Panc1 (cell line): ENCODE measurements at places on chromosomes 13 and 19.

GRCh38 chr19:43560687-43561086 lies 14.6 kb downstream of the XRCC1 start:
- DNase-seq, result no peak
- no peaks in the 10 kb centered on the region for H3K36me3 ChIP-seq
- H3K27me3 ChIP-seq, result no peaks in the 10 kb centered on the region
- H3K27ac ChIP-seq, result no peak overlapping the region
- H3K4me3 ChIP-seq, result no peak overlapping the region
- H3K4me1 ChIP-seq, result no peaks in the 10 kb centered on the region

DNA sequence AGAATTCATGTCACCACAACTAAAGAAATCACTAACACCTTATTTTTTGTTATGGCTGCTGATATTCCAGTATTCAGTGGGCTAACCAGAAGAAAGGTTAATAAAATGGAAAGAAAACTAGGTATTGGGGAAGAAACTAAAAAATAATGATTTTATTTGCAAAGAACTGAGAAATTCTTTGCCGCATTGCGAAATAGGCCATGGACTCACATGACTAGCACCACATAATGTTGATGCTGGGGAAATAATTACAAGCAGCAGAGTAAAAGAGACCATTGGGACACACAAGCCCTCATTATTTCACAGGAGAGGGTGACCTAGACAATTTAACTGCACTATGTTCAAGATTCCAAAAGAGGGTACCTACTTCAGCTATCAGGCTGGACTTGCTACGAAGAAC lies 1411.5 kb downstream of the SLITRK5 start:
- no peak overlapping the region for H3K4me3 ChIP-seq
- no peak for DNase-seq
- no peaks in the 10 kb centered on the region for H3K27me3 ChIP-seq
- no peaks in the 10 kb centered on the region for H3K4me1 ChIP-seq
- no peaks in the 10 kb centered on the region for H3K36me3 ChIP-seq

- H3K36me3 ChIP-seq, result no peaks in the 10 kb centered on the region
- H3K4me1 ChIP-seq, result peaks cover 12% of the 10 kb centered on the region
- H3K27ac ChIP-seq, result peak overlapping the region; percentile 77
Observed at GRCh38 chr13:30810261-30810701, 74.9 kb downstream of the ALOX5AP start.

GRCh38 chr13:43433691-43434141 lies 353.1 kb downstream of the ENOX1 start:
- no peaks in the 10 kb centered on the region for H3K4me1 ChIP-seq
- no peak overlapping the region for H3K4me3 ChIP-seq
- DNase-seq, result no peak
- no peaks in the 10 kb centered on the region for H3K36me3 ChIP-seq

GRCh38 chr19:35458731-35459391 lies 10.8 kb downstream of the FFAR2 start:
- no peaks in the 10 kb centered on the region for H3K27me3 ChIP-seq
- no peaks in the 10 kb centered on the region for H3K4me1 ChIP-seq
- no peak overlapping the region for H3K4me3 ChIP-seq
- no peak for DNase-seq

DNA sequence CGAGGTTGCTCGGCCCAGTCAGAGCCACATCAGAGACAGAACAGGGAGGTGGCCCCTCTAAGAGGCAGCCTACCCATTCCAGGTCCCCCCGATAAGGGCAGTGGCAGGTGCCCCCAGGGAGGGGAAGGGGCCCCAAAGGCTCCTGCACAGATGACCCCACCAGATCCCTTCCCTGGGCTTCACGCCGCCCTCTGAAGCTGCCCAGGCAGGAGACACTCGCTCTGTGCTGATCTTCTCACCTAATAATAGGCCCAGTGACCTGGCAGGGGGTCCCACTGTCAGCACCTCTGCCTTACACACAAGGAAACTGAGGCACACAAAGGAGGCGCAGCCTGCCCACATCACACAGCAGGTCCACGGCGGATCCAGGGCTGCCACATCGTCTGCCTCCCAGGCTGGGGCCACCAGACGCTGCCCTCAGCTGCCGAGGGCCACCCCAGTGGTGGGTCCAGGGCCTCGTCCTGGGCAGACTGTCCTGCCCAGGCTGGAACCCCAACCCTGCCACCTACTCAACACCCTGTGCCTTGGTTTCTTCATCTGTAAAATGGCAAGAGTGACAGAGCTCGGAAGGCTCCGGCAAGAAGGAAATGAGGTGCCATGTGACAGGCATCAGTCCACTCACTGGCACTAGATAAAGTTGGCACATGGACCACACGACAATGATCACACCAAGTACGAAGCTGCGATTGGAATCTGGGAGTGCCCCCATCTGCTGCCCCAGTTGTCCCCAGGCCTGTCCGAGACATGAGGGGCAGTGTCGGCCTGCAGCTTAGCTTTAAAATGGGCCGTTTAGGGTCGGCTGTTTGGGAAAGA lies 56.5 kb downstream of the KLF2 start:
- no peaks in the 10 kb centered on the region for H3K4me1 ChIP-seq
- no peak overlapping the region for H3K27ac ChIP-seq
- no peak overlapping the region for H3K4me3 ChIP-seq
- no peaks in the 10 kb centered on the region; the same call in 1 of the 2 replicates for H3K36me3 ChIP-seq
- no peak for DNase-seq

DNA sequence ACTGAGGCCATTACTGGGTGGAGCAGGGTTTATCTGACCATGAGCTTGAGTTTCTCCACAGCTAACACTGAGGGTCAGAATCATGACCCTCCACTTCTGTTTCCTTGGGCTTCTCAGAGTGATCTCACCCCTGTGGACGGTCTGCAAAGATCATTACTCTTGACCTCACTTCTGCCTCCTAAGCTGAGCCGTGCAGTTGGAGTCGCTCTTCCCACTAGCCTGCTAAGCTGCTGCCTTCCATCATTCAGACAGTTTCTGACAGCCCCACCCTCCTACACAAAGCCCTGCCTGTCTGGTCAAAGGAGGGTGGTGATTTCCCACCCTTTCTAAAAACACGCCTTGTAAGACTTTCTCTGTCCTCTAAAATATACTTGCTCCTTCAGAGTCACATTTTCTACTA lies 9.3 kb upstream of the FRY start:
- H3K4me3 ChIP-seq, result no peak overlapping the region
- no peak overlapping the region for H3K27ac ChIP-seq
- no peaks in the 10 kb centered on the region for H3K36me3 ChIP-seq

DNA sequence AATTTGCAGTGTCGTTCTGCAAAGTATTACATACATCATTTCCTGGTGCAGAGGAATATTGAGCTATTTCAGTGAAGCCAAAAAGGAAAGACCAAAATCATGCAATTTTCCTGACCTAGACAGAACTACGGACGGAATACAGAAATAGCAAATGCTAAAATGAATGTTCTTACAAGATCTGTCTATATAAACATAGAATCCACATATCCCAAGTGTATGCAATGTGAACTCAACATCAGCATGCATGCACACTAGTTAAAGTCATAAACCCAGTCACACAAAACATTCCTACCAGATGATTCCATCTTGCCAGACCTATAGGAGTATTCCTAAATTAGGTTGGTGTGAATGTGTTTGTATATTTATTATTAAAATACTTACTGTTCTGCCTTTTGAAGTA lies 383.7 kb upstream of the ZNF507 start:
- H3K4me1 ChIP-seq, result no peaks in the 10 kb centered on the region
- no peak overlapping the region for H3K27ac ChIP-seq
- no peaks in the 10 kb centered on the region for H3K36me3 ChIP-seq
- peaks cover 11% of the 10 kb centered on the region; the same call in 1 of the 2 replicates for H3K27me3 ChIP-seq

DNA sequence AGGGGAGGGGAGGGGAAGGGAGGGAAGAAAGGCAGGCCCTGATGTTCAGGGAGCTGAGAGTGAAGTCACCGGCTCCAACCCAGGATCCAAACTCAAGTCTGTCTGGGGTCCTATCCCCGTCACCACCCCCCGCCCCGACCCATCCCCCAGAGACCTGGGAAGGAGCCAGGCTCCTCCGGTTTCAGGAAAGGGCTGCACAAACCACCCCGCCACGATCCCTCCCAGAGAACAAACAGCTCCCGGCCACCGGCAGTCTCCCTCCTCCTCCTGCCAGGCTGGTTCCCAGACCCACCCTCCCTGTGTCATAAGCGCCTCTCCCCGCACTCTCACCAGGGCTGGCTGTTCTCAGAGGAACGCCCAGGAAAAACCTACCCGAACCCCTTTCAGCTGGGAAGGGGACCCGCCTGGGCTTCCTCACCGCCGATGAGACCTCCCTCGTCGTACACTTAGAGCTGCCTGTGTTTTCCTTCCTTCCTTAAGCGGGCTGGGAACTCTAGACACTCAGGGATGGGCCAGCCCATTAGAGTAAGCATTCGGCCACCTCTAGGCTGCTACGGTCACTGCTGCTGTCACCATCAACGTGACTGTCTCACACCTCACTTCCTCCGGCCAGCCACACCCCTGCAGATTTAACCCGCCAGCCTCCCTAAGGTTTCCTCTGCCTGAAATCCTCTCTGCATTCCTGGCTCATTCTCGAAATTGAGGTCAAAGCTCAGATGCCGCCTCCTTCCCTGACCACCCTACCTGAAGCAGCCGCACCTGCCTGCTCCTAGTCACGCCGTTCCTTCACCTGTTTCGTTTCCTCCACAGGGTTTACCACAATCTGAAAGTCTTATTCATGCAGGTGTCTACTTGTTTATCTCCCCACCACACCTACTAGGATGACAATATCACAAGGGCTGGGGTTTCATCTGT lies 6.3 kb upstream of the RDH13 start:
- no peaks in the 10 kb centered on the region for H3K27me3 ChIP-seq
- H3K4me1 ChIP-seq, result peaks cover 27% of the 10 kb centered on the region
- DNase-seq, result no peak
- peak overlapping the region; percentile 32 for H3K27ac ChIP-seq

GRCh38 chr19:720345-721160 lies 11.8 kb downstream of the PALM start:
- no peaks in the 10 kb centered on the region for H3K27me3 ChIP-seq
- H3K4me3 ChIP-seq, result no peak overlapping the region
- DNase-seq, result no peak
- no peaks in the 10 kb centered on the region for H3K36me3 ChIP-seq
- H3K27ac ChIP-seq, result no peak overlapping the region

DNA sequence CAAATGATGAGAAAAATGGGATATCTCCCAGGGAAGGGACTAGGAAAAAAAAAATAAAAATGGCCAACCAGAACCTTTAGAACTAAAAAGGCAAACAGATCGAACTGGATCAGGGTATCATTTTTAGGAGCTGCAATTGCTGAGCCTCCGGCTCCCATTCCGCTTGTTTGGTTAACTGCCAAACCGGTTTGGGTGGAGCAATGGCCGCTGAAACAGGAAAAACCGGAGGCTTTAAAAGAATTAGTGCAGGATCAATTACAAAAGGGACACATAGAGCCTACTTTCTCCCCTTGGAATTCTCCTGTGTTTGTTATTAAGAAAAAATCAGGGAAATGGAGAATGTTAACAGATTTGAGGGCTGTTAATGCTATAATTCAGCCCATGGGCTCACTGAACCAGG lies 12.7 kb upstream of the ZNF443 start:
- no peak overlapping the region for H3K27ac ChIP-seq
- DNase-seq, result no peak
- no peaks in the 10 kb centered on the region for H3K4me1 ChIP-seq
- no peaks in the 10 kb centered on the region for H3K36me3 ChIP-seq

DNA sequence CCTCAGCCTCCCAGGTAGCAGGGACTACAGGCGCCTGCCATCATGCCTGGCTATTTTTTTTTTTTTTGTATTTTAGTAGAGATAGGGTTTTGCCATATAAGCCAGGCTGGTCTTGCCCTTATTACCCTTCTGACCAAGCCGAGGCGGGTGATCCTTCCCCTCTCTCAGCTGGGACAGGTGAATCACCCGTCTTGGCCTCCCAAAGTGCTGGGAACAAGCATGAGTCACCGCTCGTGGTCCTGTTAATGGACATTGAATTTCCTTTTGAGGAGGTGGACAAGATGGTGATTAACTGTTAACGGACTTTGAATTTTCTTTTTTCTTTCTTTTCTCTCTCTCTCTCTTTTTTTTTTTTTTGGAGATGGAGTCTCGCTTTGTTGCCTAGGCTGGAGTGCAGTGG lies 10.6 kb downstream of the CD70 start:
- H3K4me1 ChIP-seq, result no peaks in the 10 kb centered on the region
- H3K4me3 ChIP-seq, result no peak overlapping the region
- no peaks in the 10 kb centered on the region for H3K36me3 ChIP-seq
- peak; percentile 84 for DNase-seq
- H3K27ac ChIP-seq, result no peak overlapping the region
- H3K27me3 ChIP-seq, result no peaks in the 10 kb centered on the region

GRCh38 chr19:15286688-15287365 lies 45.5 kb downstream of the BRD4 start:
- no peak overlapping the region for H3K27ac ChIP-seq
- H3K36me3 ChIP-seq, result no peaks in the 10 kb centered on the region
- H3K4me1 ChIP-seq, result peaks cover 62% of the 10 kb centered on the region
- no peak overlapping the region for H3K4me3 ChIP-seq
- no peak for DNase-seq
- no peaks in the 10 kb centered on the region for H3K27me3 ChIP-seq

DNA sequence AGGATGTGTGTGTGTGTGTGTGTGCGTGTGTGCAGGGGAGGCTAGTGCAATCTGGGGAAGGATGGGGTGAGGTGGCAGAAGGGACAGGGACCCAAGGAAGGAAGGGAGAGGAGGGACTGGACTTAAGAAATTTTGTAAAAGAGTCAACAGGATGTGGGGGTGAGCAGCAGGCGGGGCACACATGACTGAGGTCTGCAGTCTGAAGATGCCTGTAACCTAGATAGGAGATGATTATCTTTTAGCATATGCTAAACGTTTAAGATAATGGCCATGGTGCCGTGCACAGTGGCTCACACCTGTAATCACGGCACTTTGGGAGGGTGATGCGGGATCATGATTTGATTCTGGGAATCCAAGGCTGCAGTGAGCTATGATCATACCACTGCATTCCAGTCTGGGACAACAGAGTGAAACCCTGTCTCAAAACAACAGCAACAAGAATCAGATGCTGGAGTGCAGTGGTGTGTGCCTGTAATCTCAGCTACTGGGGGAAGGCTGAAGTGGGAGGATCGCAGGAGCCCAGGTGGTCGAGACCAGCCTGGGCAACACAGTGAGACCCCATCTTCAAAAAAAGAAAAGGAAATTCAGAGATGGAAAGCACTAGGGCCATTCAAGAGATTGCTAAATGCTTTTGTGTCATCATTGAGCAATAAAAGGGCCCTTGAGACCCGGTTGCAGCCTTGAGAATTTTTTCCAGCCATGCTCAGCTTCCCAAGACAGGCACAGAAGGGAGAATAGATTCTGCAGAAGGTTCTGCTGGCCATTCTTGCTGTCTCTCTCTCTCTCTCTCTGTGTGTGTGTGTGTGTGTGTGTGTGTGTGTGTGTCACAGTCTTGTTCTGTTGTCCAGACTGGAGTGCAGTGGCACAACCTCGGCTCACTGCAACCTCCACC lies 3.8 kb upstream of the ZNF414 start:
- DNase-seq, result no peak
- no peaks in the 10 kb centered on the region for H3K36me3 ChIP-seq
- H3K27ac ChIP-seq, result no peak overlapping the region
- H3K27me3 ChIP-seq, result no peaks in the 10 kb centered on the region
